ENCODE measurements at places on chromosomes 16 and 17.

DNA sequence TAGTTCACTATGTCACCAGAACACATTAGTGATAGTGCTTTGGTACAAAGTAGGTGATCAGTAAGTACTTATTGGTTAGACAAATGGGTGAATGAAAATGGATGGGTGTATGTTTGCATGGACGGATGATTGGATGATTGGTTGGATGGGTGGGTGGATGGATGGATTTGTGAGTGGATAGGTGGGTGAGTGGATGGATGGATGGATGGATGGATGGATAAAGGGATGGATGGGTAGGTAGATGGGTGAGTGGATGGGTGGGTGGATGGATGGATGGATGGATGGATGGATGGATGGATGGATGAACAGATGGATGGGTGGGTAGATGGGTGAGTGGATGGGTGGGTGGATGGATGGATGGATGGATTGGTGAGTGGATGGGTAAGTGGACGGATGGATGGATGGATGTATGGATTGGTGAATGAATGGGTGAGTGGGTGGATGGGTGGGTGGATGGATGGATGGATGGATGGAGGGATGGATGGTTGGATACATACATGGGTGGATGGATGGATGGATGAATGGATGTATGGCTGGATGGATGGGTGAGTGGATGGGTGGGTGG is 225.3 kb upstream of the GSE1 start:
- DNase-seq: no peak

DNA sequence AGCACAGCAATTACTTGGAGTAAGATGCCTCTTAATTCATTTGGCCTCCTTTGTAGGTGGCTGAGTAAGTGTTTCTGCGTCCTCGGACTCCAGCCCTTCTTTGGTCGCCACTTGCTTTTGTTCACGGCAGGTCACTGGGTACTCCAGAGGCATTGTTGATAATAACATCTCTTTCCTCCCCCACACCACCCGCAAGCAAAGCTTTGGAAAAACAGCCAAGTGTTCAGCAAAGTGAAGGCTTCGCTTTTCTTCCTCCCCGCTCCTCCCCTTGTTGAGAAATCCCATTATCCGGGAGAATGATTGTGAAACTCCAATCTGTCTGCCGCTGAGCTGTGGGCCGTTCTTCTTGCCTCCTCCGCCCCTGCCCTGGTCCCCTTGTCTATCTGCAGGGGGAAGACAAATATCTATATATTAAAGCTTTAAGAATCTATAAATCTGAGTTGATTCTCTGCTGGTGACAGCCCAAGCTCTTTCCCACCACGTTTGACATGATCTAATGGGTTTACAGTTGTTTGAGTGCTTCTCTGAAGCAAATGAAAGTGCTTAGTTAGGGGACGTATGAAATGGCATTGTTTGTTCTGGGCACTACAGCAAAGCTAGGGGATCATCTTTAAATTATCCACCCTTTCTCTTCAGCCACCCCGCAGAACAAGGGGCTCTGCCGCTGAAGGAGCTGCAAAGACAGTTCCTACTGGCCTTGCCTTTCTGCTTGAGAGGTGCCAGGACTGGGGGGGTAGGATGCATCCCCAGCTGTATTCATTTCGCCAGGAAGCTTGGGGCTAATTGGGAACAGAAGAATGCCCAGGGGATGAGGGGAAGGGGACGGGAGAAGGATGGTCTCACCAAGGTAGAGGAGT is 167.1 kb downstream of the CCDC182 start:
- peak; percentile 95 for DNase-seq

GRCh38 chr17:15414532-15415306 is 52.7 kb downstream of the CDRT4 start:
- no peak for DNase-seq

DNA sequence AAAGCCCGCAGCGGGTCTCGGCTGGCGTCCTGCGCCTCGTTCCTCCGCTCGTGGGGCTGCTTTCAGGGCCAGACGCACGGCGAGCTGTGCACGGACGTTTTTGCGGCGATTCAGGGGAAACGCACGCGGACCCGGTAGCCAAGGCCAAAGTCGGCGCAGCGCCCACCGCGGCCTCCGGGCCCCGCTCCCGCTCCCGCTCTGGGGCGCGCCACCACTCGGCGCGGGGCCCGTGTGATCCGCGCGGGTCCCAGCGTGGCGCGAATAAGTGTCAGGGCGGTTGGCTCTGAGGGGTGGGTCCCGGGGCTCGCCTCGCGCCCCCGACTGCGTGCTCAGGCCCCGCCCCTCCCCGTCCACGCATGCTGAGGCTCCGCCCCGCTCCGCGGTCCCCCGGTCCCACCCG is 694 bp upstream of the TBCD start:
- no peak for DNase-seq

- no peak for DNase-seq
Measured at GRCh38 chr17:7574176-7574953, 5.1 kb upstream of the CD68 start.

DNA sequence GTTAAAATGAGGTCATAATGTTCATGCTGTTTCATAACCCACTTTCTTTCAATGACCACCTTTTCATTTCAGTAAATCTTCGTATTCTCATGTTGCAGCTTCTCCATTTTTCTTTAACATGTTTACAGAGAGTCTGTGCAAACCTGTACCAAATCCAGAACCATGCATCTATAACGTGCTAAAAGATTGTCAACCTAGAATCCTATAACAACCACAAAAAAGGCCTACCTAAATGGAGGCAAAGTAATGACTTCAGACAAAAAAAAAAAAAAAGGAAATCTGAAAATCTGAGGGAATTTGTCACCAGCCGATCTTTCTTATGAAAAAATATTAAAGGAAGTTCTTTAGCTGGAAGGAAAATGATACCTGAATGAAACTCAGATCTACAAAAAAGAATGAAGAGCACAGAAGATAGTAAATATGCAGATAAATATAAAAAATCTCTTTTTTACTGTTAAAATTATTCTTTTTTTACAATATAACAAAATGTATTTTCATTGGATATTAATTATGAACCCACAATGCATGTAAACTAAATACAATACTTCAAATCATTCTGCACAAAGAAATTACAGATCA is 1.4 kb upstream of the SLFN11 start:
- no peak for DNase-seq
